ENCODE measurements at places on chromosomes 5 and 9. TPM values are rescaled to one million over a fixed set of nuclear protein-coding genes. Genes with fewer than 3 reads are reported as not detected.

Gene TAS2R1
- total RNA-seq, result not detected

Gene GARIN3
- total RNA-seq, result not detected

Gene PCDHB7
- 2.8 TPM for total RNA-seq

- H3K27me3 ChIP-seq, result no peaks in the 10 kb centered on the region
- H3K4me1 ChIP-seq, result peaks cover 42% of the 10 kb centered on the region
- H3K4me3 ChIP-seq, result no peak overlapping the region
- no peaks in the 10 kb centered on the region for H3K36me3 ChIP-seq
- DNase-seq, result no peak
Measured at GRCh38 chr5:37668524-37669047, 171.3 kb downstream of the GDNF start.

GRCh38 chr9:125906893-125907292 lies 159.7 kb downstream of the PBX3 start:
- H3K4me3 ChIP-seq, result no peak overlapping the region
- no peaks in the 10 kb centered on the region for H3K36me3 ChIP-seq
- H3K4me1 ChIP-seq, result peaks cover 30% of the 10 kb centered on the region
- H3K27ac ChIP-seq, result no peak overlapping the region

DNA sequence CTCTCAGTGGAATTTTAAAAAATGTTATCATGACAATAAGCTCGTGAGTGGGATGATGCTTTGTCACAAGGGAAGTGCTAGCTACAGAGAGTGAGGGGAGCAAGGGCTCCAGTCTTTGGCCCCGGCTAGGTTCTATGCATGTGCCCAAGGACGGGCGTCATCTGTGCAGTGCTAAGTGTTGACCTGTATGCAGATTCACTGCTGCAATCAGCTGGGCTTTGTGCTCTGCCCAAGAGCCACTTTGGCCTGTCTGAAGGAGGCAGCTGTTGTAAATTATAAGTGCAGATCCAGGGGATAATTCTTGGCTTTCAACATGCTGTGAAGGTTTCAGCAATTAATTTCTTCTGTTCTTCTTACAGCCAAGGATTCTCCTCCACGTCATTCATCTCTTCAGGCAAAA lies 268.6 kb downstream of the PSAT1 start:
- H3K4me1 ChIP-seq, result no peaks in the 10 kb centered on the region
- H3K4me3 ChIP-seq, result no peak overlapping the region
- DNase-seq, result peak; percentile 60

GRCh38 chr9:101716629-101717028 lies 21.8 kb downstream of the GRIN3A start:
- DNase-seq, result no peak
- H3K4me3 ChIP-seq, result no peak overlapping the region
- H3K36me3 ChIP-seq, result no peaks in the 10 kb centered on the region
- no peak overlapping the region for H3K27ac ChIP-seq
- peaks cover 9% of the 10 kb centered on the region for H3K4me1 ChIP-seq

GRCh38 chr5:119814655-119815054 lies 185.3 kb downstream of the FAM170A start:
- no peaks in the 10 kb centered on the region for H3K36me3 ChIP-seq
- no peaks in the 10 kb centered on the region for H3K4me1 ChIP-seq
- H3K27me3 ChIP-seq, result no peaks in the 10 kb centered on the region
- H3K27ac ChIP-seq, result no peak overlapping the region
- no peak for DNase-seq

GRCh38 chr9:21761309-21761901 lies 41.0 kb upstream of the MTAP start:
- no peak overlapping the region for H3K4me3 ChIP-seq
- no peaks in the 10 kb centered on the region for H3K36me3 ChIP-seq
- no peaks in the 10 kb centered on the region for H3K4me1 ChIP-seq

DNA sequence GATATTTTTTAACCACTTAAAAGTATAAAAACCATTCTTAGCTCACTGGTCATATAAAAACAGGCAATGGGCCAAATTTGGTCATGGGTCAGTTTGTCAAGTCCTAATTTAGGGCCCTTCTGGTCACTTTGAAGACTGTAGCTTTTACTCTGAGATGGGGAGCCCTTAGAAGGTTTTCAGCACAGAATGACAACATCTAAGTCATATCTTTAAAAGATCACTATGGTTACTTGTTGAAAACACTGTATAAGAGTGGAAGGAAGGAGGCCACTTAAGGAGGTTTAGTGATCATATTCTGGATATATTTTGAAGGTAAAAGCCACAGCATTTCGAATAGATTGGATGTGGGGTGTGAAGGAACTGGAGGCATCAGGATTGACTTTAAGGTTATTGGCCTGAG lies 76.7 kb downstream of the STRBP start:
- no peak for DNase-seq
- no peaks in the 10 kb centered on the region for H3K36me3 ChIP-seq
- H3K27me3 ChIP-seq, result no peaks in the 10 kb centered on the region
- H3K27ac ChIP-seq, result no peak overlapping the region

DNA sequence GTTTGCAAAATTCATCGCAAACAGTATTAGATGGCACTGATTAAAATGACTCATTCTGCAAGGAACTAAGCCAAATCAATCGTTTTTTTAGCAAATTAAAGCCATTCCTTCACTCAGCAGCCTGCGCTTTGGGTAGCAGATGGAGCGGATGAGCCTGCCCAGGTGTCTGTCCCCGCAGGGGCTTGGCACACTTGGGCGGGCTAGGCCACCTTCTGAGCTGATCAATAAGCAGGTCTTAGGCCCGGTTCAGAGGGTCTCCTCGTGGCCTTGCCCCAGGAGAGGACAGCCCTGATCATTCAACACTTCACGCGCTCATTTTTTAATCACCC lies 78.0 kb upstream of the FCN1 start:
- no peak overlapping the region for H3K4me3 ChIP-seq
- H3K27ac ChIP-seq, result no peak overlapping the region
- H3K4me1 ChIP-seq, result no peaks in the 10 kb centered on the region
- DNase-seq, result no peak

GRCh38 chr5:170541146-170541769 lies 37.4 kb downstream of the KCNIP1 start:
- H3K4me1 ChIP-seq, result no peaks in the 10 kb centered on the region
- DNase-seq, result no peak
- no peak overlapping the region for H3K4me3 ChIP-seq
- H3K27ac ChIP-seq, result no peak overlapping the region
- H3K27me3 ChIP-seq, result no peaks in the 10 kb centered on the region

DNA sequence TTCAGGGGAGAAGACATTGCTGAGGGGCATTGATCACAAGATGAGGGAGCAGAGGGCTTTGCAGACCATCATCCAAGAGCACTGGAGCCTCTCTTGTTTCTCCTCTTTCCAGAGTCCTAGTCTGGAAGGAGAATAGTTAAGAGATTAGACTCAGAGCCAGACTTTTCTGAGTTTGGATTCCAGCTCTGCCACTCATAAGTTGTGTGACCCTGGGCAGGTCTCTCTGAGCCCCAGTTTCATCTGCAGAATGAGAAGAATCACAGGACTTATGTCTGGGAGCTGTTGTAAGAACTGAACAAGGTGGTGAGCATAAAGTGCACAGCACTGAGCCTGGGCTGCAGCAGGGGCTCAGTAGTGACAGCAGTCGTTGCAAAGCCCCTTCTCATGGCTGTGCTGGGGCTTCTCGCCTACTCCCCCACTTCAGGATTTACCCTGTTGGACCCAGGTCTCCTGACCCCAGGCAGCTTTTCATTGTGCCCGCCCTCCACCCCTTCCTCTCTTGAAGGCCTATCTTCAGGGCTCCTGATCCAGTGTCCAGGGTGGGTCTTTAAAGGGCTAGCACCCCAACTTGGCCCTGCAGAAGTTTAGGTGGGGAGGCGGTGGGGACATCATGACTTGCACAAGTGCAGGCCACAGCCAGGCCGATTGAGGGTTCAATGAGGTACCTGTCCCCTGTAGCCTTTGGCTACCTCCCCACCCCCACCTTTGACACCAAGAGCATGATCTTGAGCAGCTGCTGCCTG lies 1.5 kb downstream of the SYNPO start:
- no peak for DNase-seq
- H3K4me3 ChIP-seq, result no peak overlapping the region
- H3K36me3 ChIP-seq, result no peaks in the 10 kb centered on the region
- no peaks in the 10 kb centered on the region for H3K27me3 ChIP-seq
- H3K27ac ChIP-seq, result peak overlapping the region; percentile 79
- peaks cover 95% of the 10 kb centered on the region for H3K4me1 ChIP-seq

DNA sequence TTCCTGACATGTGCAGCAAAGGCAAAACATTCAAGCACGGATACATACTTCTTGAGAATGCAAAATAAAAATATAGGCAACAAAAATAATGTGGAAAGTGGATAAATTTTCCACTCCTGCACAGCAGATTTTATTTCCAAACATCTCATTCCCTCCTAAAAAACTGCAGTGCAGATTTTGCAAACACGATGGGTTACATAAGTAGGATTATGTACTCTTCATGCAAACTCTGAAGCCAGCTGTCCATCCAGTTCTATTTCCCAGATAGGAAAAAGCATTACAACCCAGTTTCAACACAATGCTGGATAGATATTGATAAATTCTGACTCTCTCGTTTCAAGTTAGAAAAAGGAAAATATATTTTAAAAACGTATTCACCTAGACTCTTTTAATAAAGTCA lies 52.7 kb upstream of the CCNG1 start:
- no peaks in the 10 kb centered on the region for H3K36me3 ChIP-seq
- no peak overlapping the region for H3K27ac ChIP-seq
- DNase-seq, result no peak
- no peaks in the 10 kb centered on the region for H3K27me3 ChIP-seq
- no peak overlapping the region for H3K4me3 ChIP-seq
